ENCODE measurements at places on chromosomes 4 and X. TPM values are rescaled to one million over a fixed set of nuclear protein-coding genes. Genes with fewer than 3 reads are reported as not detected.

DNA sequence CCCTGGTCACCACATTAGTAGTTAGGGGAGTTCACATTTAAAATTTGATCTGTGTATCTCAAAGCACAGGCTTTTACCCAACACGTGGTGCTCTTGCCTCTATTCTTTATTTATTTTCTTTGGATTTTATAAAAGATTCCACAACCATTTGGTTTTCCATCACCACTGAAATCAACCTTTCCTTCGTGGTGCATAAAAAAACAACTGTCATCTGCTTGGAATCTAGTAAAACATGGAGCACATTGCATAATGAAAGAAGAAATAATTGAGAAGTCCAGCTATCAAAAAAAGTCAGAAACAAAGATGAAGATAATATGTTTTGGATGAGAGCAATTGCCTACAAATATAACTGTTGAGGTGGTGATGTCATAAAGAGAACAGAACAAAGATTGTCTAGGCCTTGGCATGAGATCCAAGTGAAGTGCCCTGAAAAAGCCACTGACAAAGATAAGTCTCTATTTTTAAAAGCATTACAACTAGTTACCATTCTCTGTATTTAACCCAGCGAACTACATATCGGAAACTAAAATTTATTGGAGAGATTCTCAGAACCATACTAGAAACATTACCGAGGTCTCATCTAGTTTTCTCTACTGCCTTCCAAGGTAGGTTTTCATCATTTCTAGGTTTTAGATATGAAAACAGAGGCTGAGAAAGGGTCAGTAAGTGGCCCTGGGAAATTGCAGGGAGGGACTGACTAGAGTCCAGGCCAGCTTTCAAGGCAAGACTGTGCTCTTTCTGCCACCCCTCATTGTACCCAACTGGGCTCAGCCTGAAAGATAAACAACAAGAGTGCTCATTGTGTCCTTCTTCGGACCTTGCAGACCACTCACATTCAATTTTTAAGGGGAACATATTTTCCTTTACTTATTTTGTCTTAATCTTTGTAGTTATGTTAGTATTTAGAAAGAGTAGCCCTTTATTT, 127.3 kb downstream of the MAD2L1 start:
- DNase-seq, result no peak

DNA sequence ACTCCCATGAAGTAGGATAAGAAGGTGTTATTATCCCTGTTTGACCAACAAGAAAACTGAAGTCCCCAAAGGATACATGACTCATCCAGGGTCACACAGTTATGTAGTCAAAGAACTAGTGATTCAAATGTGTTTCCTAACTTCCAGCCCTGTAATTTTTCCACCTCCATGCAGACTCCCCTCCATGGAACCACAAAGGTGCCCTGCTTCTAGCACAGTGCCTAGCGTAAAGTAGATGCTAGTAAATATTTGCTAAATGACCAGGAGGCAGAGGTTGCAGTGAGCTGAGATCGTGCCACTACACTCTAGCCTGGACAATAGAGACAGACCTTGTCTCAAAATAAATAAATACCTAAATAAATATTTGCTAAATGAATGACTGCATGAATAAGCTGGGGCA, 55.8 kb downstream of the FRMPD3 start:
- no peak for DNase-seq

HSFX2 gene
- total RNA-seq, result not detected

OPRPN gene
- total RNA-seq, result not detected

ARHGAP36 gene
- total RNA-seq, result not detected

DNA sequence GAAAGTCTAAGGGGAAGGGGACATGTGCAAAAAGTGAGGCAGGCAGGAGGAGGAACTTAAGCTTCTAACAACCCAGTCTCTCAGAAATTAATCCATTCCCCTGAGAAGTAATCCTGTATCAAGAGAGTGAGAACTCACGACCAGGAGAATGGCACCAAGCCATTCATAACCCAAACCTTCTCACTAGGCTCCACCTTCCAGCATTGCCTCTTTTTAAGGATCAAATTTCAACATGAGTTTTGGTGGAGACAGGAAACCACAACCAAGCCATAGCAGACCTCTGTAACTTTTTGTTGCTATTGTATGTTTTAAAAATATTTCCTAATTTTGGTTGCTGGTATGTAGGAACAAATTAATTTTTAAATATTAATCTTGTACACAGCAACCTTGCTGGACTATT, 32.8 kb downstream of the PASD1 start:
- no peak for DNase-seq

RHOXF2 gene
- not detected for total RNA-seq

DNA sequence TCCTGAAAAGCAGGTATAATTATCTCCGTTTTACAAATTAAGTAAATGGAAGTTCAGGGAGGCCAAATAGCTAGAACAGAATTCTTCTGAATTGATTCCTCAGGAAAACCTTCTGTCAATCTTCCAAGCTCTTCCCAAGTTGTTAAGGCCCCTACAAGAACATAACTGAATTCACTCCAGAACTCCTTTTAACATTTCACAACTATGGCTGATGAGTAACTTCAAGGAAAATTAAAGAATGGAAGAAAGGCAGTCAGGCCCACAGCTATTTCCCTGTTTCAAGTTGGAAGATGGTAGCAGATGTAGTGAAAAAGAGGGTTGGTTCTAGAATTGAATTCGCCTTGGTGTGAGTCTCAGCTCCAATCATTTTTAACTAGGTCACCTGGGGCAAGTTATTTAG, 15.9 kb downstream of the SETD7 start:
- DNase-seq, result no peak

PTCHD1 gene
- not detected for total RNA-seq

Measured in activated naive CD4-positive, alpha-beta T cell treated with anti-CD3 and anti-CD28 coated beads for 36 hours (primary cell).